ENCODE measurements at places on chromosomes 3 and 15. TPM values are rescaled to one million over a fixed set of nuclear protein-coding genes. Genes with fewer than 3 reads are reported as not detected.

DNA sequence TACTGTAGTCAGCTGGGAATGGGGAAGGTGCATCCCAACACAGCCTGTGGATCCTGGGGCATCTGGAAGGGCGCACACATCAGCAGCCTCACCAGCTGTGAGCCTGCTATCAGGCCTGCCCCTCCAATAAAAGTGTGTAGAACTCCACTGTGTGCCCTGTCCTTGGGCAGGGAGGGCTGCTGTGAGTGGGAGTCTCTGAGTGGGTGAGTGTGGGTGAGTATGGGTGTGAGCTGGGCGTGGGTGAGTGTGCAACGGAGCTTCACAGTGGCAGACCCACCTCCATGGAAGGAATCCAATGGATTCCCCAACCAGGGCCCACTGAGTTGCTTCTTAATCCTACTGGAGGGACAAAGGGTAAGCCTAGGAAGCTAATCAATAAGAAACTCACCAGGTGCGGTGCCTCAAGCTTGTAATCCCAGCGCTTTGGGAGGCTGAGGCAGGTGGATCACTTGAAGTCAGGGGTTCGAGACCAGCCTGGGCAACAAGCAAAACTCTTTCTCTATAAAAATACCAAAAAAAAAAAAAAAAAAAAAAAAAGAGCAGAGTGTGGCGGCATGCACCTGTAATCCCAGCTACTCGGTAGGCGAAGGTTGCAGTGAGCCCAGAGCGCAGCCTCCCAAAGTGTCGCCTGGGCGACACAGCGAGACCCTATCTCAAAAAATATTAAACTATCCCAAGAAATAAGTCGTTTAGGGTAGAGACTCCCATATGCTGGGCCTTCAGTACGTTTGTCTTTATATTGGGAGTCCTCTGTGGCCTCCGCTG is 555 bp upstream of the RCCD1 start:
- DNase-seq, result peak; percentile 45

DNA sequence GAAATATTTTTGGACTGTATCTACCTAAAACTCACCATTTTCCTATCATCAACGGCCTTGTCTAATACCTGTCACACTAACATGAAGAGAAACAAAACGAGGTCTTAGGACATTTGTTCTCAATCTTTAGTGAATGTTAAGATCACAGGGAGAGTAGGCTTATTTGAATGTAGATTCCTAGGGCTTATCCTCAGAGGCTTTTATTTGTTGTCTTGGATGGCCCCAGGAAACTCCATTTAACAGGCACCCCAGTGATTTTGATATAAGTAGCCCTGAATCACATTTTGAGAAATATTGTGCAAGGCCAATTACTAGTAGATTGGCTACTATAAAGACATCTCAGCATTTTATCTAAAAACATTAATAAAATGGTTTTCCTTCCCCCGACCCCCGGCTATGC is 367.4 kb downstream of the GAP43 start:
- DNase-seq, result peak; percentile 32

DNA sequence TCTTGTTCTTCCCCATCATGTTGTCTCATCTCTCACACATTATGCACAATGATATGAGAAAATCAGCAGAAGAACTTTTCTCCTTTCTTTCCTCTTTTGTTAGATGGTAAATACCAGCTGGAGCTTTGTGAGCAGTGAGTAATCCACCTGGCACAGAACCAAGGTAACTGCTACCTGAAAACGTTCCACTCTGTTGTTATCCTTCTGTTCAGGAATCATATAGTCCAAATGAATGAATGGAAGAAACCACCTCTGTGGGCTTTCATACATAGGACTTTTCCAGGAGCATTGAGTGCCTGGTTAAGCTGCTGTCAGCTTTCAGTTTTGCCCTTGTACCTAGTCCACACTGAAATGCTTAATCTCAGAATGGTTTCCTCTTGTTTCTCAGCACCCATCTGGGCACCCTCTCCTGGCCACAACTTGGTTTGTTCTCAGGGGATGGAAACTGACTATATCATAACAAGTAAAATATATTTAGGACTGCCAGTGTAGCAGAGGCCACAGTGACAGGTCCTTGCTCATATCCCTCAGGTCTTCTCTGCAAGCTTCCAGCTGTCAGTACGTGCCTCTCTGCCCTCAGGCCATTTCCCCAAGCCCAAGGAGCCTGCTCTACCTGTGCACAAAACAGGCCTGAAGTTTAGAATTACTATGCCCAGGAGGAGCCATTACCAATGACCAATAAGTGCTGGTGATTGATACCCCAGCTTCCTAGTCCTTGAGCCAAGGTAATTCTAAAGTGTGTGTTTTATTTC is 23.5 kb upstream of the SLC4A7 start:
- DNase-seq, result no peak

DNA sequence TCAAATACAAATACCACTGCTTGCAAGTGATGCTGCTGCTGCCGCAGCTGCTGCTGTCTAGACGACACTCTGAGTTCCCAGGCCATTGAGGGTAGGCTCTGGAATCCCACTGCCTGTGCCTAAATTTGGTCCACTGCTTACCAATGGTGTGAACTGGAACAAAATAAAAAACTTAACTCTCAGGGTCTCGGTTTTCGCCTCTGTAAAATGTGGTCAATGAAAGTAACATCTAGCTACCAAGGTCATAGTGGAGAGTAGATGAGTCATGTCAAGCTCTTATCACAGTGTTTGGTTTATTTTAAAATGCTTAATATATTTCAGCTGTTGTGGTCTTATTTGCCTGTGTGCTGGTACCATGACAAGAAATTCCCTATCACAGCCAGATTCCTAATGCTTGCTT is 299.3 kb downstream of the CLSTN2 start:
- DNase-seq, result no peak

GRCh38 chr3:43687499-43687811 is 3.3 kb upstream of the ABHD5 start:
- no peak for DNase-seq

DNA sequence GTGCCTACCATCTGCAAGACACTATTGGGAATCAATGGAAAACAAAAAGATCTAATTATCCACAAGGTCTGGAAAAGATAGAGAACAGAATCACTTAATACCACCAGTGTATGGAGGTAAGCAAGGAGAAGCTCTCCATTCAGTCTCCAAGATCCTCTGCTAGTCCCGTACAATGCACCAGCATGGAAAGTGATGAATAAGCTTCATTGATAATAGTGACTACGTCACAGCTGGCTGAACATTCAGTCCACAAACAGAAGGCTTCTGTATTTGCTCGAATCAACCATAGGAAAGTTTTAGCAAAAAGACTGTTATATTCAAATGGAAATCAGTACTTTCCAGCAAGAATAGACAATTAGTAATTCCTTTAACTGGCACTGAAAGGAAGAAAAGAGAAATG is 42.9 kb downstream of the IGSF11 start:
- peak; percentile 56 for DNase-seq

DNA sequence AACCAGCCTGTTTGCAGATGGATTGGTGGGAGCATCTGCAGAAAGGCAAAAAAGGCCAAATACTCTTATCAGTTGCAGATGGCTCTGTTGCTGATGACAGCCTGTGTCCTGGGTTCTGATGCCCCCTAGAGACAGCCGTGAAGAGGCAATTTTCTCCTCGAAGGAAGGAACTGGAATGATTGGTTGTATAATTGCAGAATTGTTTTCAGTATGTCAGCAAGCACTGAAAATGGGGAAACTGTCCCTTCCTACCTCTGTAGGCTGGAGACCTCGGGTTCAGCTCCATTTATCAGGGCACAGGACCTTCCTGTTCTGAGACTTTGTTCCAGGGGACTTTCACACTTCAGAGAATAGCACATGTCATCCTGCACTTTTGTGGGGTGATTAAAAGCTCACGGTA is 103.0 kb downstream of the PGPEP1L start:
- DNase-seq, result peak; percentile 66

DNA sequence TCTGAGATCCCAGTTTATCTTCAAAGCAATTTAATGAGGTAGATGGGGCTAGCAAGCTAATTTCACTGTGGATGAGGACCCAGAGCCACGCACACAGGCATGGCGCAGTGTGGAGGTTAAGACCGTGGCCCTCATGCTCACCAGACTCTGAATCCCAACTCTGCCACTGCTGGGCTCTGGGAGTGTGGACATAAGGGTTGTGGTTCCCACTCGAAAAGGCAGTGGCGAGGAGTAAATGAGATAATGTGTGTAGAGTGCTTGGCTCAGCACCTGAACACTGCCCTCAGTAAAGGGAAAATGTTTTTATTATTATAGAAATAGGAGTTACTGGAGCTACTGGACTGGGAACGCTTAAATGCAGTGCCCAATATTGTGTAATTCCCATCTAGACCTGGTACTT is 243.5 kb upstream of the TPM1 start:
- DNase-seq, result no peak

DNA sequence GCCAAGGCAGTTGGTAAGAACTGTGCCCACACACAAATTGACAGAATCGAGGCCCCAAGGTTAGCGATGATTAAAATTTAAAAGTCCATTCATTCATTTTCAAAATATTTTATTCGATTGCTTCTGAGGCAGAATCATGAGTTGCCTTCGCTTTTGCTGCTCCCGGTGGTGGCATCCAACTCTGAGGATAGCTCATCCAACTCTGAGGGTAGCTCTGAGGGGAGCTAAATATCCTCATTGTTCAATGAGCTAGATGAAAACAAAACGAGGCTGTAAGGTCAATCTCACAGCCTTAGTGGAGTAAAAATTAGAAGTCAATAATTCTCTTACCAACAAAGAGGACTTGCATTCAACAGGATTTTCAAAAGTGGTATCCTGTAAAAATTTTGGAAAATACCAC is 897 bp upstream of the CHL1 start:
- DNase-seq, result peak; percentile 13

GRCh38 chr3:147360646-147361453 is 45.5 kb downstream of the ZIC4 start:
- DNase-seq, result peak; percentile 89

GRCh38 chr3:130258532-130258952 is 86.9 kb upstream of the COL6A5 start:
- DNase-seq, result no peak

DNA sequence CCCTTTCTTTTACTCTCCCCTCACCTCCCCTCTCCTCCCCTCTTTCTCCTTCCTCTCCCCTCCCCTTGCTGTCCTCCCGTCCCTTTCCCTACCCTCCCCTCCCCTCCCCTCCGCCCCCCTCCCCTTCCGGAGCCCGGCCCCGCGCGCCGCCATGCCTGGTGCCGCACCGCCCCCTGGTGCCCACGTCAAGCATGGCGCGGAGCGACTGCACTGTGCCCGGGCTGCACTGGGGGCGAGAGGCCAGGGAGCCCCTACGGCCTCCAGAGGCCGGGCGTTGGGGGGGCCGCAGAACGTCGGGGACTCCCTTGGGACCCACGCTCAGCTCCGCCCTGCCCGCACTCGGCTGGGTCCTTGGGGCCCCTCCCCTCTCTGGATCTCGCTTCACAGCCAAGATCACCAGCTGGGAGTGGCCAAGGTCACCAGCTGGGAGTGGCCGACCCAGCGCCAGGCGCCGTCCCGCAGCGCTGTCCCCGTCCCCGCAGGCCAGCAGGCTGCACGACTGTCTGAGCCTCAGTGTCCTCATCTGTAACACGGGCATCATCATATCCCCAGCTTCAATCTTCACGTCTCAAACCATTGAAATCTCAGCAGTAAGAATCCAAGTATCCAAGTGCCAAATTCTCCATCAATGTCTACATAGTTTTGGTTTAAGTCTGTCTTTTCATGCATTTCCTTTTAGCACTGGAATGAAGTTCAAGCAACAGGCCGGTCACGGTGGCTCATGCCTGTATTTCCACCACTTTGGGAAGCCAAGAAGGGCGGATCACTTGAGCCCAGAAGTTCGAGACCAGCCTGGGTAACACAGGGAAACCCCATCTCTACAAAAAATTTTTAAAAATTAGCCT is 42.5 kb downstream of the TPRA1 start:
- peak; percentile 91 for DNase-seq

DNA sequence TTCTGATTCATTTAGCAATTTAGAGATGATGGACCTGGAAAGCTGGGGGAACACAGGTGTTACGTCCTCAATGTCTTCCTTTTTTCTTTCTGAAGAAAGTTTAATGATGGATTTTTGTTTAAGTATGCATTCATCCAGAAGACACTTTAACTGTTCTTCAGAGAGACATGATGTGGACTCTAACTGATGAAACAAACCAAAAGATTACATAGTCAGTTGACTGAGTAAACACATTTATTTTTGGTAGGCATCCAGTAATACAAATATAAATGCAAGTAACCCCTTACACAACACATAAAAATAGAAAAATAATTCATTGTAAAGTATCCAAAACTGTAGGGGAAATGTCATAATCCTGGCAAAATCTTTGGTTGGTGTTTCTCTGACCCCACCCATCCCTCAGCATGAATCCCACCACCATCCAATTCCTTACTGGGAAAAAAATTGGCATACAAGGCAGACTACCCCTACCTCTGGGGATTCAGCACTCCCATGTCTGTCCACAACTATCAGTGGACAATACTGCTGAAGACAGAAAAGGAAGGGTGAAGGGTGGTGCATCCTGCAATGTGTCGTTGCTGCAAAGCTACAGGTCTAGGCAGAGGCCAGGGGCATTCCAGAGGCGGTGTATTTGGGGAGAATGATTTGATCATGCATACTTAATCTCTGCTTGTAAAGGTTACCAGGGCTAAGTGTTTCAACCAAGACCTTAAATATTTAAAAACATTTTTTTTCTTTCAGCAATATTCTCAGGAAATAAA is 37.4 kb downstream of the THBS1 start:
- no peak for DNase-seq

GRCh38 chr3:119235151-119235550 is 5.5 kb downstream of the B4GALT4 start:
- DNase-seq, result no peak

GRCh38 chr3:120908030-120908794 is at the start of gene STXBP5L:
TSS of gene STXBP5L (plus strand) at chr3:120908205. CDS start at chr3:120909579, 1,374 bp downstream.
- peak; percentile 97 for DNase-seq

DNA sequence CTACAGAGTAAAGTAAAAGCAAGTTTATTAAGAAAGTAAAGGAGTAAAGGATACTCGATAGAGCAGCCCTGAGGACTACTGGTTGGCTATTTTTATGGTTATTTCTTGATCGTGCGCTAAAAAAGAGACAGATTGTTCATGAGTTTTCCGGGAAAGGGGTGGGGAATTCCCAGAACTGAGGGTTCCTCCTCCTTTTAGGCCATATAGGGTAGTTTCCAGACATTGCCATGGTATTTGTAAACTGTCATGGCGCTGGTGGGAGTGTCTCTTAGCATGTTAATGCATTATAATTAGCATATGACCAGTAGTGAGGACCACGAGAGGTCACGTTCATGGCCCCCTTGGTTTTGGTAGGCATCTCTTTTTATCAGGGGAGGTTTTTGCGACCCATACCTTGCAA is 213.1 kb downstream of the OSBPL10 start:
- DNase-seq, result no peak

DNA sequence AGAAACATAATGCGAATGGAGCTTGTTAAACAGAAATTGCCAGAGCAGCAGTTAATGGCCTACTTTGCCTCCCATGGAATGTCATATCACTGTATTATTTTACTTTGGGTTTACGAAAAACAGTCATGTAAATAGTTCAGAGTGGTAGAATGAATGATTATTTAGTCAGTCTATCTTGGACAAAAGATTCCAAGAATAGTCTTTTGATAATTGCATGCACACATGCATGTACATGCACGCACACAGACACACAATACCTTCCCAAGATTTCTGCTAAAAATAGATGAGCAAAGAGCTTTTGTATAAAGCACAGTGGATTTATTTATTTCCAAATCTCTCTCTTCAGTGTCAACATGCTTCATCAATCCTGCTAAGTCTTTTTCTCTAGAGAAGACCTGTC is 800.7 kb downstream of the DIPK2A start:
- no peak for DNase-seq

GRCh38 chr3:161372321-161373260 is 1.3 kb upstream of the SPTSSB start:
- DNase-seq, result peak; percentile 63

The ARL14 gene
- not detected for total RNA-seq

The HIGD2B gene
- total RNA-seq, result not detected

The CAPN3 gene
- total RNA-seq, result 0.37 TPM

The TAGLN3 gene
- 46.6 TPM for total RNA-seq

The HAPLN3 gene
- total RNA-seq, result 9.5 TPM

The ANXA2 gene
- total RNA-seq, result 21.8 TPM

The IQCH gene
- total RNA-seq, result 21.0 TPM
